ENCODE measurements at places on chromosomes 2 and 18.
A peak's percentile ranks its signal among the peaks of the same experiment; 100 is the strongest.

GRCh38 chr2:108978709-108979111 is 10.3 kb downstream of the EDAR start:
- DNase-seq, result no peak

DNA sequence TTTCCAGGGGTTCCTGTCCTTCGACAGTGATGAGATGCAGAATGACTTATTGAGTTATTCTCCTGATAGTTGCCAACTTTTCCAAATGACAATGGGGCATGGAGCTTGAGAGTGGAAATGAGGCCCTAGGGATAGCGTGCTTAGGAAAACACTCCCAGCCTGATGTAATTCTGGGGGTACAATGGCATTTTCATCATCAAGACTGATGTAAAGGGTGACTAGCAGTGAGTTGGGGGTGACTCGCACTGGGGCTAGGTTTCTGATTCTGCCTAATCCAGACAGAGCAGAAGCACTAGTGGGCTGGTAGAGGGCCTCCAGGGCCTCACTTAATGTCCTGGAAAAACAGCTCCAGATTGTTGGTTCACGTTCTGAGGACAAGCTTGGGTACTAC is 34.0 kb upstream of the IL37 start:
- DNase-seq, result peak; percentile 30

- peak; percentile 70 for DNase-seq
Observed at GRCh38 chr18:46148810-46149209, 44.6 kb downstream of the HAUS1 start.

GRCh38 chr2:122851161-122851560 is 1095.7 kb downstream of the TSN start:
- no peak for DNase-seq

DNA sequence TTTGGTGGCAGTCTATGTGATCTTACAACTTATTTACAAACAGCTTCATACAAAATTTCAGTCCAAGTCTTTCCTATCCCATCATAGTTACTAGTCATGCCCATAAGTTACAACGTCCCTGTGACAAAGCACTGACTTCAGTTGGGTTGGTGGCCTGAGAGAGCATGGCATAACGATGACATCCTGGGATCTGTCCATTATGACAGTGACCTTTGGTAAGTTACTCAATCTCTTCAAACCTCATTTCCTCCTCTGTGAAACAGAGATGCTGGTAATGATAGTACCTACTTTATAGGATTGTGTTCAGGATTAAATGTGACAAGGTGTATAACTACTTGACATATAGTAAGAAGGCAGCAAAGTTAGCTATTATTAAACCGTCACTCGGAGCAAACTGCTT is 55.4 kb upstream of the ATP5MC3 start:
- peak; percentile 43 for DNase-seq

GRCh38 chr18:59061914-59062642 is 77.6 kb upstream of the SEC11C start:
- DNase-seq, result no peak

GRCh38 chr2:63849381-63850203 is 7.9 kb downstream of the UGP2 start:
- no peak for DNase-seq

- DNase-seq, result no peak
Observed at GRCh38 chr2:9695941-9696340, 65.1 kb upstream of the YWHAQ start.

DNA sequence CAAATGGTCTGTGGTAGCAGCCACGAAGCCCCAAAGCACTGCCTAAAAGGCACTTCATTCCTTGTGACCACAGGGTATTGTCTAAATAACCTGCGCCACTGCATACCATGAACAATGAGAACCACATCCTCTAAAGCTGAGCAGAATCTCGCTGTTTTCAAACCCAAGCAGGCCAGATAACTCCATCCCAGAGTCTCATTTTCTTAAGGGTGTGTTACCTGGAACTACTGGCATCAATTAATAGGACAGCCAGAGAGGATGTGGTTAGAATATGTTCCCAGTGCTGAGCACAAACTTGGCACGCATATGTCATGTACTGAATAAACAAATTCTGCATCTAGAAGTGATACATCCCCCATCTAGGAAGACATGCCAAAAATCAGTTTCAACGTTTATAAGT is 13.0 kb downstream of the VPS4B start:
- DNase-seq, result no peak
